Tibial nerve (tissue), 4 donors: ENCODE measurements at places on chromosomes 3 and 15. TPM values are rescaled to one million over a fixed set of nuclear protein-coding genes. Genes with fewer than 3 reads are reported as not detected.

GRCh38 chr3:189490337-189490736 lies 140.9 kb upstream of the TP63 start:
- DNase-seq, result no peak

- peak; percentile 57 for DNase-seq
These were observed 740 bp upstream of the ZBTB47 start for GRCh38 chr3:42652611-42653302.

DNA sequence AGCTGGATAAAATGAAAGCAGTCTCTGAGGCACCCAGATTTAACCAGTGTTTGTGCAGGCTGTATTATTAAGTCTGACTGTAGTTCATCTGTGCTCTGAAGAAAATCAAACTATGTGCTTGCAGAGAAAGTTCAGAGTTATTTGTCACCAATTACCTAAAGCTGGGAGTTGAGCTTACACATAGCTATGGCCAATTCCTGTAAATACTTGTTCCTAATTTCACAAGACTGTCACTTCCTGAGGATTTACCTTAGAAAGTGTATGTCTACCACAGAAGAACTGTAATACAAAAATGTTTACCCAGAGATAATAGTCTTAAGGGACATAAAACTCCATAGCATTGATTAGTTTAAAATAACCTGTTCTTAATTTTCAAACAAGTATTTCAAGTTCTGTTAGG lies 628.4 kb upstream of the TGFBR2 start:
- DNase-seq, result no peak

Gene SLC28A1
- total RNA-seq, result not detected

DNA sequence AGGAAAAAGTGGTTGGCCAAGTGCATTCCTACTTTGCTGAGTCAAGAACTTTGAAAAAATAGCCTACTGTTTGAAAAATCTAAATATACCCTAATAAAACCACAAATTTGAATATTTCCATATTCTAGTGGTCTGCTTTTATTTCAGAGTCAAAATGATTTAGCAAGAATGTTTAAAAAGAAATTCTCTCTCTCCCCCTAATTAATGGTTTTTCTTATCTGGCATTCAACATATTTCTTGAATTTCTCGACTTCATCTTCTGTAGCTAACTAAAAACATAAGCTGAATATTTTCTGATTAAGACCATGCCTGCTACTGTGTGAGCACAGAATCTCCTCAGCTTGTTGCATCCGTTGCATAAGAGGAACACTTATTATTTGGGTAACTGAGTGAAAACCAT lies 563.5 kb upstream of the TBL1XR1 start:
- no peak for DNase-seq
